ENCODE measurements at places on chromosomes 4 and X. TPM values are rescaled to one million over a fixed set of nuclear protein-coding genes. Genes with fewer than 3 reads are reported as not detected.
A peak's percentile ranks its signal among the peaks of the same experiment; 100 is the strongest.

GRCh38 chr4:147088146-147088545 lies 142.5 kb upstream of the TTC29 start:
- DNase-seq = no peak

GRCh38 chrX:39492497-39493162 lies 605.1 kb downstream of the BCOR start:
- DNase-seq = no peak

GRCh38 chr4:182778222-182778982 lies 138.8 kb downstream of the DCTD start:
- DNase-seq = no peak

GRCh38 chrX:155876704-155877103 lies 4.4 kb upstream of the VAMP7 start:
- no peak for DNase-seq

DNA sequence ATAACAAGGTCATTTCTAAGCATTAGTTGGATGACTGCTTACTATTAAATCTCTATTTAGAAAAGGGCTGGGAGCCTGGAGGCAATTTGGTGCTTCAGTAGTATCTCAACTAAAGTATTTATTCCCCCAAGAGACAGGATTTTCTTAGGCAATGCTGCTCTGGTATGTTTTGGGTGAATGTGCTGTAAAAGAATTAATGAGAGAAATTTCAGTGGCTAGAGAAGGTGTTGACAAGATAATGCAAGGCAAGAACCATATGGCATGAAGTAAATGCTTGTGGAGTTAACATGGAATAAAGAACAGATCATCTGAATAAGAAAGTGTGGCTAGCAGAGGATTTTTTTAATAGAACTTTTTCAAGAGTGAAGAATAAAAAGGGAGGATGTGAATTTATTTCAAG lies 3.9 kb downstream of the CYP2U1 start:
- no peak for DNase-seq

- DNase-seq = no peak
These were observed 406.0 kb upstream of the EDA2R start for GRCh38 chrX:67044866-67045265.

- no peak for DNase-seq
These were observed 37.5 kb downstream of the HERC3 start for GRCh38 chr4:88629826-88630225.

- no peak for DNase-seq
These were observed 92.5 kb upstream of the ENPP6 start for GRCh38 chr4:184310171-184310567.

DNA sequence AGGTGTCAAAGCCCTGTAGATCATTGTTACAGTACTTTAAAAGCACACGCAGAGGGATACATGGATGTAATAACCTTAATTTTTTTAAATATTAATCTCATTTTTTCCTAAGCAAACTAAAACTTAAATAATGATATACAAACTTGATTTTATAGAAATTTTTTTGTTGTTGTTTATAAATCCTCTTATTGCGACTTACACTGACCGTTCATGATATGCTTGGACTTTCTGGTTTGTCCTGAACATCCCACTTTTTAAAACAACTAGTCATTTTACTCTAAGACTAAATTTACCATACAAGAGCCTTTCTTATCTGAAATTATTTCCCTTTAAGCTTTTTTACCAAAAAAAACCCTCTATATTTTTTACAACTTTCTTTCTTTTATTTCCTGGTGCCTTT lies 2106.0 kb downstream of the PCDH7 start:
- DNase-seq = peak; percentile 36

- no peak for DNase-seq
These were observed 37.5 kb upstream of the CXCL8 start for GRCh38 chr4:73702796-73703287.

DNA sequence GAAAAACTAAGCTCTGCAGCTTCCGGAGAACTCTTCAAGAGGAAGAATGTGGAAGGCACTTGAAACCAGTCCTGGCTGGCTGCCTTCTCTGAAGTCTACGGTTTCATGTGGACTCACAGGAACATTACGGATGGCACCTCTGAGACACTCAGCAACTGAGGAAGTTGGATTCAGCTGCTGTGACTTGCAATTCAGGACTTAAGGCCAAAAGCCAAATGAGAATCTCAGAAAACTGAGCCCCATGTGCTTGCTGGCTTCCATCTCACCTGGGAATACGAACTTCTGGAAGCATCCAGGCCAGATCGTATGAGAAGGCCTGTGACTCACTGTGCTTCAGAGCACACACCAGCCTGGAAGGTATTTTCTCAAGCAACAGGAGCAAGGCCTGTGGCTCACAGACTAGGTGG lies 107.8 kb upstream of the GPC4 start:
- no peak for DNase-seq

DNA sequence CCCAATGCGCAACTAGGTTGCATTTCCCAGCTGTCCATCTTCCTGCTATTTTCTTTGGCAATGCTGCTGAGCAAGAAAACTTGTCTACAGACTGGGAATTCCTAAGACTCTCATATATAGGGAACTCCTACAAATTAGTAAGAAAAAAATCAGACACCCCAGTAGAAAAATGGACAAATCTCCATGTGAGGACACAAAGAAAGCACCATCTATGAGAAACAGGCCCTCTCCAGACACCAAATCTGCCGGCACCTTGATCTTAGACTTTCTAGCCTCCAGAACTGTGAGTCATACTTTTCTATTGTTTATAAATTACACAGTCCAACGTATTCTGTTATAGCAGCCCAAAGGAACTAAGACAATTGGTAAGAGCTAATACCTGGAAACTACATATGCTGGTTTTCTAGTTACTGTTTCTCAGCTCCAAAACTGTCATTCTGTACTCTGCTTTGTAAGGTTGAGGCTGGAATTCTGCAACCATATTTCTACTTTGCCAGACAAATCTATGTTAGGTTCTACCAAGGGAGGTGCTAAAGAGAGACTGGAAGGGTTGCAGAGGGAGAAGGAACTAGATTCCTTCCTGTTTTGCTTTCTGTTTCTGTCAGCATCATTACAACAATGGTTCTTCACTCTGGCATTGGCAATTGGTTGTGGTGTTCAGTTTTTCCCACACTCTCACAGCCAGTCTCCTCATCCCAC lies 35.7 kb upstream of the FAM241A start:
- no peak for DNase-seq

GRCh38 chr4:30904588-30904987 lies 184.4 kb downstream of the PCDH7 start:
- no peak for DNase-seq

GRCh38 chr4:173958445-173958844 lies 325.0 kb downstream of the FBXO8 start:
- DNase-seq = no peak

DNA sequence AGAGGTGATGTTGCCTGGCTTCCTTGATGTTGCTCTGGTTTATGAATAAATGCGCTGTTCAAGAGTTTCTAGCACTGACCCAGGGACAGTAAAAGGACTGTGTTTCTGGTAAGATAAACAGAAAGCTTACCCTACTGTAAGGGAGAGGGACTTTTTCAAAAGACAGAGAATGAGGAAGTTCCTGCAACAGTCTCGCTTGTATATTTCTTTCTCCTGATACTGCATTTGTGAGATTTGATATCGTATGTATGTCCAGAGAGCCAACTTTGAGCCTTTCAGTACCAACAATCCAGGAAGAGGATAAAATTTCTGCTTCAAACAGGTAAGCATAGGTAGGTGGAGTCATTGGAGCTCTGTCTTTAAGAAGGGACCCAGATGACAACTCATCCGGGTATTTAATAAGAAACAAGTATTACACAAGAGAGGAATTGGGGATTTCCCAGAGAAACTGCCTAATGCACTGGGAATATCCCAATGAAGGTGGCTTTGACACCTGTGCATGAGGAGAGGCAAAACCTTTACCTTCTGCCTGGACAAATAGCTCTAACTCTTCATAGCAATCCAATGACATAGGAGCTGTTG lies 773 bp downstream of the DAPP1 start:
- DNase-seq = no peak

DNA sequence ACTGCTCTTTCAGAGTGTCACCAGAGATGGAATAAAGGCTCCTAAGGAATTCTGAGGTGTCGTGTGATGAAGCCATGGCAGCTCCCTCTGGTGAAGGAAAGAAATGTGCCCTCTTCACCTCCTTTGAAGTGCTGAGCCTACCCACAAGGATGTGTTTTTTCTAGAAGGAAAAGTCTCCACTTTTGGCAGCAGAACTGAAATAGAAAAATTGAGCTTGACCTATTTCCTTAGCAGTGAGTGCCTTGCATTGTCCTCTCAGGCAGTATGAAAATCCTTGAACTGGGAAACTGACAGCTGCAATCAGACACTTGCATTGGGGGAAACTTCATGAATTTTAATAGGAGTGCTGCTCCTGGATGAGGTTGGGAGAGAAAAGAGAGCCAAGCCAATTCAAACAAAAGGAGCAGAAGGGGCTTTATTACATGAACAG lies 95.2 kb downstream of the DCLK2 start:
- no peak for DNase-seq

GRCh38 chr4:141599853-141600252 lies 36.5 kb upstream of the IL15 start:
- no peak for DNase-seq

DNA sequence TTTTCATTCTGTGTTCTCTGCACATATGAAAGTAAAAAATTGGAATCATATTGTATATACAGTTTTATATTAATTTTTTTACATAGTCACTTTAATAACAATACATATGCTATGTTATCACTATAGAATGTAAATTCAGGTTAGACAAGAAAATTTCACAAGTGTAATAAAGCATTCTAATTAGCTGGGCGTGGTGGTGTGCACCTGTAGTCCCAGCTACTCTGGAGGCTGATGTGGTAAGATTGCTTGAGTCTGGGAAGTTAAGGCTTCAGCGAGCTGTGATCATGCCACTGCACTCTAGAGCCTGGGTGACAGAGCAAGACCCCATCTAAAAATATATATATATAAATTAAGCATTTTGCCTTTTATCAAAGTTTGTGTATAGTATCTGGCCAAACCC lies 95.7 kb downstream of the ANXA3 start:
- no peak for DNase-seq

DNA sequence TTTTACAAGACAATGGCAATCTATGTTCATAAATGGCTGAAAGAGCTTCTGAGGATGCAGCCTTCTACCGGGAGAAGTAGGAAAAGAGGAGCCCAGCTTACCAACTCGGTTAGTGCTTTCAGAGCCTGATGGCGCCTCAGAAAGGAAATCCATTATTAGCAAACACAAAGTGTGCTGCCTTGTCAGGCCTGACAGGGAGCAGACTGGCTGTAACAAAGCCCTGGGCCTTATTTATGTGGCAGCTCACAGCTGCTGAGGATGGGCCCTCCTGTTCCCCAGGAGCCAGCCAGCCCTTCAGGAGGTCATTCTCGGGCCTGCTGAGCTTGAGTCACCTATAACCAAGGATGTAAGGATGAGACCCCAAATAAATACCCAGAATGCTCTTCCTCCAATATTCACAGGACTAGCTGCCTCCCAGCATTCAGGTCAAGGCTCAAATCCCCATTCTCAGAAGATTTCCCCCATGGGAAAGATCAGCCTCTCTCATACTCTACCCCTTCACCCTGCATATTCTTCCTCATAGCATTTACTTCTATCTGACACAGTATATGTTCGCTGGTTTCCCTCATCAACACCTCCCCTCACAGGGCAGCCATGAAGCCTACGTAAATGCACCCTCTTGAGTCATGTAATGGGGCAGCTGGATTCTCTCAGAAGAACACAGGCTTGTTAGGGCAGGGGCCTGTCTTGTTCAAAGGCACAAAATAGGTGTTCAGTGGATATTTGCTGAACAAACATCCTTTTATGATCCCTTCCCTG lies 227.0 kb upstream of the RASGEF1B start:
- DNase-seq = peak; percentile 63

- DNase-seq = no peak
These were observed 145.4 kb upstream of the CPEB2 start for GRCh38 chr4:14856934-14857235.

- DNase-seq = no peak
These were observed 75.6 kb downstream of the TRIML1 start for GRCh38 chr4:188214861-188215260.

DNA sequence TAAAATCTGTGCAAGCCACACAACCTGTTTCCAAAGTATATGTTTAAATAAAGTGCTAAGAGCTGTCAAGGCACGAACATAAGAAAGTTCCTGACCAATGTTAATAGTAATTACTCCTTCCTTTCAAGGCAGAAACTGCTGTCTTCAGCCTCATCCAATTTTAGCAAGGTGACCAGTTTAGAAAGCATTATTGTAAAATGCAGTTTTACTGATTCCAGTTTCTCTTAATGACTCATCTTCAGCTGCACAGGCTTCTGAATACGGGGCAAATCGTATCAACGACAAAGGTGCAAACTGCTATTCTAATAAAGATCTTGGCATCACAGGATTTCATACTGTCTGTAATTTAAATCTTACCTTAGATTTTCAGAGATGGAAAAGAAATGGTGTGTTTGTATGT lies 87.5 kb downstream of the PPP3CA start:
- DNase-seq = no peak

GRCh38 chr4:166312166-166312565 lies 439.1 kb downstream of the TLL1 start:
- no peak for DNase-seq

DNA sequence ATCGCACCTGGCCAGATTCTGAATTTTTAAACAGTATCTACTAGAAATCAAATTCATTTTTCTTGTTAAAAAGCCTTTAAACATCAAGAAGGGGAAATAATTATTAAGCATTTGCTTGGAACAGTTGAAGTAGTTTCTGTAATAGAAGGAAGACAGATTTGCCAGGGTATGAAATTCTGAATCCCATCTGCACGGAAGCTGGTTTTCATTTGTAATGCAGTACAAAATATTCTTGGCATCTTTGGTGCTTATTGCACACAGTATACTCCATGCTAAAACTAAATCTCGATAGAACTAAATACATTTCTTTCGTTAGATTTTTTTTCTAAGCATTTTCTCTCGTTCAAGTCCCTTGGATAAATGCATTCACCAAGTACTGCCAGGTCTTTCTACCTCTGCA lies 25.3 kb downstream of the TRIM2 start:
- DNase-seq = no peak

SULT1B1 gene
- not detected for total RNA-seq

ARHGAP10 gene
- total RNA-seq = 20.3 TPM

UNC5C gene
- total RNA-seq = 0.15 TPM

POU3F4 gene
- not detected for total RNA-seq

HADH gene
- 49.9 TPM for total RNA-seq

TCEAL7 gene
- 30.8 TPM for total RNA-seq

HMGN5 gene
- total RNA-seq = 1.9 TPM

GAGE2A gene
- not detected for total RNA-seq

KCND1 gene
- 0.39 TPM for total RNA-seq

All from neural progenitor cell (in vitro differentiated cells).